ENCODE measurements at places on chromosomes 16 and 17.

DNA sequence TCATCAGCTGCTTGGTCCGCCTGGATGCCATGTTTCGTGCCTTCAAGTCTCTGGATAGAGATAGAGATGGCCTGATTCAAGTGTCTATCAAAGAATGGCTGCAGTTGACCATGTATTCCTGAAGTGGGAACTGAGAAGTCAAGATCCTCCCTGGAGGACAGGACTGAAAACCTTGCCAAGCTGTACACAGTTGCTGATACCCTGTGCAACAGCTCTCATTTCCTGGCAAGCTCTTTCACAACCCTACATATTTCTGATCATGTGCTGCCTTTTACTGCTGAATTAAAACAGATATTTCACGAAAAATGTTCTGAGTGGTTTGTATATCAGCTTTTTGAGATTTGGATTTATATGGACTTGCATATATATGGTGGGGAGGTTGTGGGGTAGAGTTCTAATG, 898 bp downstream of the CAPNS2 start:
- no peak for DNase-seq

DNA sequence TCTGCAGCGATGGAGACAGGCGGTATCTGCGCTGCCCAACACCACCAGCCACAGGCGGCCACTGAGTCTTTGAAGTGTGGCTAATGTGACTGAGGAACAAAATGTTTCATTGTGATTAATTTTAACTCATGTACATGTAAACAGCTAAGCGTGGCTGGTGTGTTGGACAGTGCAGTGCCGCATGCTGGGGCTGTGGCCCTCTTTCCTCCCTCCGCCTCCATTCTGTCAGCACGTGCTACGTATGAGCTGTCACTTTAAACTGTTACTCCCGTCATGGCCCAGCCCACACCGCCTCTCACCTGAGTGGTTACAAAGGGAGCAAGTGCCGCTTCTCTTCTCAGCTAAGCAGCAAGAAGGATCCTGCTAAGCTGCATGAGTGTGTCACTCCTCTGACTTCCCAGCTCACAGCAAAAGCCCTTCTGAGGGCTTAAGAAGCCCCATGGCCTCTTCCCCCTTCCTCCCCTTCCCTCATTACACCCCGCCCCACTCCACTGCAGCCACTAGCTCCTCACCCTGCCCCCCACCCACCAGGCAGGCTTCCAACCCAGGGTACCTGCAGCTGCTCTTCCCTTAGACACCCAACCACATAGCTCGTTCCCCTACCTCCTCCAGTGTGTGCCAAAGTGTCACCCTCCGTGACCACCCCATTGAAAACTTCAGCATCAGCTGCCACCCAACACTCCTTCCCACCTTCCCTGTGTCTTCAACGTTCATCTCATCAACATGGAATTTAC, 15.0 kb downstream of the HASPIN start:
- no peak for DNase-seq

- DNase-seq, result no peak
These were observed 6.0 kb upstream of the CCL3 start for GRCh38 chr17:36095992-36096391.

- DNase-seq, result no peak
These were observed 385.8 kb upstream of the RBFOX1 start for GRCh38 chr16:6946802-6947201.

DNA sequence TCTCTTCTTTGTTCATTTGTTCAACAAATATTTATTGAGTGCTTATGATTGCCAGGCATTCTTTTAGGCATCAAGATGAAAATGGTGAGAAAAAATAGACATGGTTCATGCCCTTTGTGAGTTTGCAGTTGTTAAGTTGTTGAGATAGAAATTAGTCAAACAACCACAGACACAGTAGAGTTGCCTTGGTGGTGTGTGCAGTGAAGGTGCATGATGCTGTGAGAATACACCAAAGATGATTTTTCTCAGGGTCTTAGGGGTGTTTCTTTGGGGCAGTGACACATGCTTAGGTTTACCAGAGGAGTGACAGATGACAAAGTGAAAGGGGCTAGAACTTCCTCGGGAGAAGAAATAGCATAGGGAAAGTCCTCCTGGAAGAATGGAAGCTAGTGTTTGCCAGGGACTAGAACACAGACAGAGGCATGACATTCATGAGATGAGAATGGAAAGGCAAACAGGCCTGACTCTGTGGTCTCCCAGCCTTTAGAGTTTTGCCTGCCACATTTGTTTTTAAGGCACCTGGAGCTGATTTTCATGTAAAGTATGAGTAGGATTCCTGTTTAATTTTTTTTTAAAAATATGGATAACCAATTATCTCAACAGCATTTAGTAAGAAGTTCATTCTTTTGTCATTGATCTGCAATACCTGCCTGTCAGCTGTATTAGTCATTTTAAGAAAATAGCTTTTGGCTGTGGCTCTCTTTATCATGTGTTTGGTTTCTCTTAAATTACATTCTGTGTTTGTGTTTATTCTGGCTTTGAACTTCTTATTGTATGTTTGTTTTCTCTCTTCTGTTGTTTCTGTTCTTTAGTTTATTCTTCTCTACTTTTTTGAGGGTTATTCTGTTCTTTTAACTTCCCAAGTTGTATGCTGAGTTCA, 36.6 kb downstream of the CYLD start:
- DNase-seq, result no peak

GRCh38 chr16:20906341-20907255, 6.0 kb downstream of the LYRM1 start:
- DNase-seq, result peak; percentile 36

- no peak for DNase-seq
These were observed 792 bp downstream of the PPP1R9B start for GRCh38 chr17:50149417-50150353.

DNA sequence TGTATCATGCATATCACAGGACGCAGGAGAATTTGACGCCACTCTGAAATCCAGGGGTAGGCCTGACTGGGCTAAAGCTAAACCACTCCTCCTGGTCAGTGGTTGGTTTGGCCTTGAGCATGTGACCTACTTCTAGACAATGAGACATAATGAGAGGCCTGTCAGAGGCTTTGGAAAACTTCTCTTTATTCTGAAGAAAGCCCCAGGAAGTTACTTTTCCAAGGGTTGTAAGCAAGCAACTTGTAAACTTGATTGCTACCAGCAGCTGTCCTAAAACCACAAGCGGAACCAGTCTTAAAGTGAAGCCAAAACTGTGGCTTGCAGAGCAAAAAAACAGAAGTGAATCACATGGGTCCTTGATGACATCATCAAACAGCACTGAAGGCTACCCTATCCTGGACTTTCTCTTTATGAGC, 138.2 kb upstream of the COX10 start:
- no peak for DNase-seq

GRCh38 chr17:58085039-58085715, 2.0 kb downstream of the DYNLL2 start:
- no peak for DNase-seq

DNA sequence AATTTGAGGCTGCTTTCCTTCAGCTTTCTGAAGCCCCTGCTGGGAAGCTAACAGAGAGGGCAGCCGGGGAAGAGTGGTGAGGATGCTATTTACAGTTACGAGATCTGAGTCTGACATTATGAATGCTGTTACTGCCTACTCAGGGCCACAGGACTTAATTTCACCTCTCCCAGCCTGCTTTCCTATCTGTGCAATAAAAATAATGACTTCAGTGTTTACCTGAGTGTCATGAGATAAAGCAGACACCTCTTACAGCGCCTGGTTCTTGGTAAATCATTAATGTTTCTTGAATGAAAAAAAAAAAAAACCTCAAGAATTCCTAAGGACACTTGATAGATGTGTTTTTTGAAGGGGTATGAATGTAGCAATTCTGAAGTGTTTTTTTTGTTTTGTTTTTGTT, 24.2 kb upstream of the CPHXL start:
- no peak for DNase-seq

- DNase-seq, result no peak
These were observed 69.7 kb upstream of the FA2H start for GRCh38 chr16:74844041-74844980.

- DNase-seq, result no peak
These were observed 25.8 kb downstream of the CAPNS2 start for GRCh38 chr16:55592306-55592705.

- no peak for DNase-seq
These were observed 81.6 kb downstream of the ARHGAP23 start for GRCh38 chr17:38509772-38510420.

- DNase-seq, result peak; percentile 10
These were observed 20.1 kb downstream of the COX11 start for GRCh38 chr17:54948380-54948779.

GRCh38 chr16:22070361-22071330, 21.7 kb upstream of the VWA3A start:
- no peak for DNase-seq

DNA sequence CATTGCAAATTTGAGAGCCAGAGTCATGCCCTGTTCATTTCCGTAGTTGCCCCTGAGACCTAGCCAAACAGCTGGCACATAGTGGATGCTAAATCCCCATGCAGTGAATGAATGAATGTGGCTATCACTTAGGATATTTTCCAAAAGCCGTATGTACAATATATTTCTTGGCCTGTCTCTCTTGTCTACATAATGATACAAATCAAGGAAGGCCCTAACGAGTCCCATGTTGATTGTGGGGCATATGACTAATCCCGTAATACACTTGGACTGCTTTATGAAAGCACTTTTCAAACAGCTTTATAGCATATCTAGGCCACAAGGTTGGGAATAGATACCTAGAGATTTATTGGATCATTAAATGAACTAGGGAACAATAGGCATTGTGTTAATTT, 478.0 kb downstream of the SLC39A11 start:
- no peak for DNase-seq

DNA sequence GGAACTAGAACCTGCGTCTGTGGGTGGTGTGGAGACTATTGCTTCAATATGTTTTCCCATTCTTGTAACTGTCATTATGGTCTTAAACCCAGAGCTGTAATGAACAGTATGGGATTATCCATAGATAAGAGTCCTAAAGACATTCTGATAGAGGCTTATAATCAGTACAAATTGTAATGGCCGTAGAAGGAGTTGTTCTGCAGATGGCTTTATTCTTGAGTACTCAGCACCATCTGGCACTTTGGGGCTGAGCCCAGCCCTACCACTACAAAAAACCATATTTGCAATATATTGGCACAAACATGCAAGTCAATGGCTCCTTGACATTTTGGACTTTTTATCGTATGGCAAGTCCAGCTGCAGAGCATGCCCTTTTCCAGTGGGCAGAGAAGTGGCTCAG, 150.0 kb downstream of the HS3ST4 start:
- no peak for DNase-seq

- no peak for DNase-seq
These were observed 30.7 kb downstream of the SPOP start for GRCh38 chr17:49647256-49647585.

DNA sequence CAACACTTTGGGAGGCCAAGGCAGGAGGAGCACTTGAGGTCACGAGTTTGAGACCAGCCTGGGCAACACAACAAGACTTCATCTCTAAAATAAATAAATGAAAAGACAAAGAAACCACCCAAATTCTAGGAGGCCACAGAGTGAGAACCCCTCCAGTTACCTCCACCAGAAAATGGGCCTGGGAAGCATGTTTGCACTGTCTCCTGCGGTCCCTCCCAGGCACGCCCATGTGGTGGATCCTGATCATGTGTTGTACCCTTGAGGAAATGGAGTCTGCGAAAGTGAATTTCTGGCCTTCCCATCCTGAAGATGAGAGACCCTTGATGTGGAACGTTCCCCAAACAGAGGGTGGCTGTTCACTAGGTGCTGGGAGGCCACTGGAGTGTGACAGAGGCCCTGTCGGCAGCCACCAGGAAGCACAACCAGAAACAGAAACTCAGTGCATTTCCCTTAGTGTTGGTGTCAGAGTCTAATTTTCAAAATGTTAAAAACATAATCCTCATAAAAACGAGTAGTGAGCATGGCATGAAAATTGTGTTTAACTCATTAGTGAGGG, 19.2 kb upstream of the USP22 start:
- DNase-seq, result no peak

GRCh38 chr17:73205459-73205961, 12.7 kb downstream of the COG1 start:
- DNase-seq, result no peak

GRCh38 chr17:73941919-73942530, 261.5 kb upstream of the RPL38 start:
- DNase-seq, result no peak

DNA sequence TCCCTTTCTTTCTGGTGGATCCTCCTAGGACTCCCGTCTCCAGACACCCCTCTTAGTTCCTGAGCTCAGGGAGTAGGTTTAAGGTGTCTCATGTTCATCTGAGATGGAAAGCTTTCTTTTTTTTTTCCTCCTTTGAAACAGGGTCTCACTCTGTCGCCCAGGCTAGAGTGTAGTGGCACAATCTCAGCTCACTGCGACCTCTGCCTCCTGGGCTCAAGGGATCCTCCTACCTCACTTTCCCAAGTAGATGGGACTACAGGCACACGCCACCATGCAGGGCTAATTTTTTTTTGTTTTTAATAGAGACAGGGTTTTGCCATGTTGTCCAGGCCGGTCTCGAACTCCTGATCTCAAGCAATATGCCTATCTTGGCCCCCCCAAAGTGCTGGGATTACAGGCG, 3.6 kb upstream of the GSE1 start:
- DNase-seq, result no peak

DNA sequence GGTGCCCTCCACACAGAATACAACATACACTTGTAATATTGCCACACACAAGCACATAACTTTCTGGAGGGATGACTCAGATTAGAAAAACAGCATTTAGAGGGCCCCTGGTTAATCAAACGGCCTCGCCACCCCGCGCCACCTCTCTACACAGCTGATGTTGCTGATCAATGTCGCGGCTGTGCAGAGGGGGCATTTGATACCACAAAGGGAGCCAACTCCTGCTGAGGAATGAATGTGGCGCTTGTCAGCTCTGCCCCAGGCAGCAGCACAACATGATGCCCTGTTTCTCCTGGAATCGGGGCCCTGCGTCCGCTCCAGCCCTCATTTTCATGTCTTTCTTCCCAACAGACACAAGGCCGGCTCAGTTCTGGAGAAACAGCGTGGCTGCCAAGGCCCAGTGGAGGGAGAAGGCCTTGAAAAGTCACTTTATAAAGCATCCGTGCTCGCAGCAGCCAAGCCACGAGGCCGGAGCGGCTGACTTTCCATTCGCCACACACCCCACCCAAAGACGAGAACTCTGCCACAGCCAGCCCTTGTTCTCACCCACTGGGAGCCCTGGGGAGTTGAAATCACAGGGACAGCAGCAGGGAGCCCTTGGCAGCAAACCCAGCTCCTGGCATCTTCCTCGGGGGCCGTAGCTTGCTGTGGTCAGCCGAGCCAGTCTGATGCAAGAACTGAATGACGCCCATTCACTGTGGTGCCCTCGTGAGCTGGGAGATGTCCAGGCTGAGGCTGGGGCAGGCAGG, 65.6 kb downstream of the XYLT1 start:
- no peak for DNase-seq

DNA sequence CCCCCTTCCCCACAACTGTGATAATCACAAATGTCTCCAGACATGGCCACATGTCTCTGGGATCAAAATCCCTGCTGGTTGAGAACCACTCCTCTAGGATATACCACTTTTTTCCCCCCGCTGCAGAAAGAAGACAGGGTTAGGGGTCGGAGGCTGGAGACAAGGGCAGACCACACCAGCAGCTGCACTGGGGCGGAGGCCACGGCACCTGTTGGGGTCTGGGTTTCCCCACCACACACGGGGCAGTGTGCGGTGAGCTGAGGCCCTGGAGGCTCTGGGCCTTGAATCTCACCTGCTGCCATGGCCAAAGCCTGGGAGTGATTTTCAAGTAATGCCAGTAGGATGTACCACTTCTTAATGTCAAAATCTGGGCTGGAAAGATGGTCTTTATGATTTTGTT, 320.5 kb downstream of the SNX29 start:
- no peak for DNase-seq

- DNase-seq, result no peak
These were observed 9.6 kb upstream of the EIF1 start for GRCh38 chr17:41678907-41679739.
